ENCODE measurements at places on chromosomes 1 and 21. TPM values are rescaled to one million over a fixed set of nuclear protein-coding genes. Genes with fewer than 3 reads are reported as not detected.

DNA sequence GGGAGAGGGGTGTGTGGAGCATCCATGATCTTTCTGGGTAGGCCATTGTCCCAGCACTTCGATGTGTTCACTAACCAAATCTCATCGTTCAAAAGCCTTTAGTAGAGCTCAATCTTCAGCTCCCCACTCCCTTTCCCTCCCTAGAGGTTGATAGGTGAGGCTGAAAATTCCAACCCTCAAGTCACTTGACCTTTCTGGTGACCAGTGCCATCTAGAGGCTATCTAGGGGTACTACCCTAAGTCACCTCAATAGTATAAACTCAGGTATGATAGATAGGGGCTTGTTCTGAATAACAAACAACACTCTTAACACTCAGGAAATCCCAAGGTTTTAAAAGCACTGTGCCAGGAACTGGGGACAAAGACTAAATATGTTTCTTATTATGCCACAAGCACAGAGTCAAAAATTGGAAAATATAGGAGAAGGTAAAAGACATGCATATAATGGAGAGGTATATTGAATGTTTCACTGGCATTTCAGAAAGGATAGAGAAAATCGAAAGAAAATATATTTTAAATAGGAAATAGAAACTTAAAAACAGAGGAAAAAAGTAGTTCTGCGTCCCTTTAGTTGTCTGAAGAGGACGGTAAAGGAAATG lies 42.9 kb upstream of the CD53 start:
- no peaks in the 10 kb centered on the region for H3K27me3 ChIP-seq
- H3K36me3 ChIP-seq: no peaks in the 10 kb centered on the region
- H3K27ac ChIP-seq: no peak overlapping the region
- no peaks in the 10 kb centered on the region for H3K4me1 ChIP-seq
- DNase-seq: no peak
- H3K4me3 ChIP-seq: no peak overlapping the region

Gene C4BPA
- polyA plus RNA-seq: 0.04 TPM

DNA sequence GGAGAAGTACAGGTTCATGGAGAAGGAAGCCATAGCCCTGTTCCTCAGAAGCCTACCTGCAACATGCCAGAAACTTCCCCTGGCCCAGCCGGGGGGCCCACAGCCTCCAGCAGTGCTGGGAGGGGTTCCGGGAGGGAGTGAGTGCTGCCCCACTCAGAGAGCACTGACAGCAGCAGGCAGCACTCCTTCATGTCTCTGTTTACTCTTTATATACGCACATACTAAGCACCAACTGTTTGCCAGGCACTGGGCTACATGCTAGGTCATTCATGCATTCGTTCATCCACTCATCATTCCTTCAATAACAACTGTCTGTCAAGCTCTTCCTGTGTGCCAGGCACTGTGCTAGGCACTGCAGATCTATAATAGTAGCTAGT lies 120.6 kb downstream of the TRABD2B start:
- no peak overlapping the region for H3K4me3 ChIP-seq
- no peaks in the 10 kb centered on the region for H3K27me3 ChIP-seq
- H3K4me1 ChIP-seq: peaks cover 32% of the 10 kb centered on the region
- no peaks in the 10 kb centered on the region for H3K36me3 ChIP-seq

DNA sequence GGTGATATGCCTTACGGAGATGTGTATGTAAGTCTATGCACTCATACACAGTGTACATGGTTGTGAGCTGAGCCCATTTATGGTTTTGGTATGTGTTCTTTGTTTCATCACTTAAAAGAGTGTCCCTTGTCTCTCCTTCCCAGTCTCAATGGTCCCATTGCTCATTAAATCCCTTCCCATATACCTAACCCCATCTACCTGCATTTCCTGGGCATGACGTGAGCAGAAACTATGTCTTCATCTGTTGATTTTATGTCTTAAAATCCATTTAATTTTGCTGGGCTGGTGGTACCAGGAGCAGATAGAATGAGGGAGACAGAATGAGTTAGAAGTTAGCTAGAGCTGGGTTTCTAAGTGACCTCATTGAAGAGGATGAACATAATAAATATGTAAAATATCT lies 44.8 kb downstream of the ADAMTS1 start:
- peak overlapping the region; percentile 65 for H3K27ac ChIP-seq
- no peak overlapping the region for H3K4me3 ChIP-seq
- no peaks in the 10 kb centered on the region for H3K36me3 ChIP-seq

GRCh38 chr1:70146488-70146887 lies 58.9 kb downstream of the LRRC40 start:
- no peak for DNase-seq
- H3K4me1 ChIP-seq: no peaks in the 10 kb centered on the region
- H3K36me3 ChIP-seq: peaks cover 8% of the 10 kb centered on the region
- H3K27ac ChIP-seq: no peak overlapping the region

- DNase-seq: no peak
- no peaks in the 10 kb centered on the region for H3K4me1 ChIP-seq
- H3K36me3 ChIP-seq: no peaks in the 10 kb centered on the region
- H3K27me3 ChIP-seq: no peaks in the 10 kb centered on the region
- H3K4me3 ChIP-seq: no peak overlapping the region
These were observed 545.4 kb downstream of the ADGRL2 start for GRCh38 chr1:82346141-82346540.

DNA sequence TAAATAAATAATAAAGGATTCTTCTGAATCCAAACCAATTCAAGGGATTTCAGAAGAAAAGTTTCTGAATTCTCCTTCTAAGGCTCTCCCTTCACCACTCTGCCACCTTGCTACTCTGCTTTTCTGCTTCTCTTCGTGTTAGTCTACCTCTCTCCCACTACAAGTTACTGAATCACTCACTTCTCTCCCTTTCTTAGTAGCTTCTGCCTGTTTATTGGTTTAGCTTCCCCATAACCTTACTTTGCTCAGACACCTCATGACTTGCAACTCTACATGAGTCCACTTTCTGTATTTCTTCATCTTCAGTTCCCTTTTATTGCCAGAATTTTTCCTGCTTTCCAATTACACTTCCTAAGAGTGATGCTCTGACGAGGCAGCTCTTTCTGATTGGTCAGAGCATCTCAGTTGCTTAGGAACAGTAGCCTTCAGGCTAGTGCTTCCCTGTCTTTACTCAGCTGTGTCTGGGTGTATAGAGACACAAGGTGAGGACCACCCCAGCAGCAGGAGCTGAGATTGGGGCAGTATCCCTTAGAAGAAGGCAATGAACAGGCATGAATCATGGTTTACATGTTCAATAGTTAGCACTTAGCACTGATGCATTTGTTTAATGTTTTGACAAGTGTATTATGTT lies 144.6 kb downstream of the SLC30A10 start:
- no peak overlapping the region for H3K27ac ChIP-seq
- no peaks in the 10 kb centered on the region for H3K27me3 ChIP-seq
- no peak overlapping the region for H3K4me3 ChIP-seq
- DNase-seq: no peak

- peak; percentile 88 for DNase-seq
- no peaks in the 10 kb centered on the region for H3K36me3 ChIP-seq
- peak within 1 kb of the TSS; percentile 45 for H3K27ac ChIP-seq
- H3K4me1 ChIP-seq: peaks cover 5% of the 10 kb centered on the region
- H3K4me3 ChIP-seq: peak within 1 kb of the TSS; percentile 77
These were observed at the start of gene JAK1 for GRCh38 chr1:64966158-64966971. TSS of gene JAK1 (minus strand) at chr1:64966549. CDS start at chr1:64886264, 80,285 bp downstream.

GRCh38 chr1:12634696-12635202 lies 9.1 kb upstream of the AADACL4 start:
- H3K27ac ChIP-seq: no peak overlapping the region
- H3K27me3 ChIP-seq: no peaks in the 10 kb centered on the region
- no peaks in the 10 kb centered on the region for H3K36me3 ChIP-seq
- H3K4me3 ChIP-seq: no peak overlapping the region
- no peaks in the 10 kb centered on the region for H3K4me1 ChIP-seq

DNA sequence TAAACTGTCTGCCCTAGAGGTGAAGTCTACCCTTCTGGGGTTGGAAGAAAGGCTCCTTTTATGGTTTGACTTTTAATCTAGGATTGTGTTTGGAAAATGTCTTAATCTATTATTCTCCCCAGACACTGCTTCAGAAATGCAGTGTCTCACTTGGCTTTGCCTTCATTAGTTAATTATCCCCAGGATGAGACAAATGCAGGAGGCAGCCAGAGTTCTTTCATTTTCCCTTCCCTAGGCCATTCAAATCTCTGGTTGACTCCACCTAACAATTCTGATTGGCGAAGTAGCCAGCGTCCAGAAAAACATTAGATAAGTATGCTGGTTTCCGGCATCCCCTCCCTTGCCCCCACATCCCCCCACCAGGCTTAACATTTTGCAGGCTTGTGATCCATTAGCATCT lies 325.8 kb upstream of the PBX1 start:
- no peaks in the 10 kb centered on the region for H3K4me1 ChIP-seq
- no peak for DNase-seq
- H3K4me3 ChIP-seq: no peak overlapping the region
- H3K27ac ChIP-seq: no peak overlapping the region

DNA sequence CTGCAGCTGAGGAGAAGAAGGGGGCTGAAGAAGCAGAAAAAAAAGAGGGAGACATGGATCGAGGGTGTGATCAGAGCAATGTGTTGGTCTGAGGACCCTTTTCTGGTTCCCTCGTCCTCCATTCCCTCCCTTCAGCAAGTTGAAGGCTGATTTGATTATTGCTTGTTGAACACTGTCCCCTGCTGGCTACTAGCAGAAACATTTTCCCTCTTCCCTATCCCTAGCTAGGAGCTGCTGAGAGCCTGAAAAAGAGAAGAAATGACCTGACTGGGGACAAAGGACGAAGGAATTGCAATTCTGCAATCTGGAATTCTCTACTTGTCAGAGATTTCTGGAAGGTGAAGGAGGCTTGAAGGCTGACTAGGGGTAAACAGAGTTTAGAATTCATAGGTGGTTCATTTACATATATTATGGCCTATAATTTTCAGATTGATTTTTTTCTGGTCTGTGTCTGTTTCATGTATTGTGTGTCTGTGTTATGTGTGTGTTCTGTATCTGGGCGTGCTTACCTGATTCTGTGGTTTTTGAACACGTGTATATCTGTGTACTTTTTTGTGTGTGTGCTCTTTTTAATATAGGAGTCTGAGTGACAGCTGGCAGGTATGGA lies 9.8 kb downstream of the NHLH1 start:
- H3K27ac ChIP-seq: no peak overlapping the region
- peak; percentile 58 for DNase-seq
- H3K27me3 ChIP-seq: no peaks in the 10 kb centered on the region
- H3K4me1 ChIP-seq: peaks cover 7% of the 10 kb centered on the region
- no peaks in the 10 kb centered on the region for H3K36me3 ChIP-seq
- H3K4me3 ChIP-seq: no peak overlapping the region

DNA sequence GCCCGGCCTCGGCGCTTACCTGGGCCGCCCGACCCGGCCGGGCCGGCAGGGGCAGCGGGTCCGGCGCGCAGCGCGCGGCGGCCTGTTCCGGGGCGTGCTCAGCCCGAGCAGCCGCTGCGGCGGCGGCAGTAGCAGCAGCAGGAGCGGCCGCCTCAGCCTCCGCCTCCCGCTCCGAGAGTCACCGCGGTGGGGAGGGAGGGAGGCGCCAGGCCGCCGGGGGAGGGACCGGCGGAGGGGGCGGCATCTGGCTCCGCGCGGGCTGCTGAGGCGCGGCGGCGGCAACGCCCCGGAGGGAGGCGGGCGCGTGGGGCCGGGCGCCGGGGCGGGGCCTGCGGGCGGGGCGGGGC lies at the start of gene CTNNBIP1:
TSS of gene CTNNBIP1 (minus strand) at position 194 of the 347 bp plus-strand sequence. CDS start 38,205 bp downstream, outside the sequence.
- peak within 1 kb of the TSS; percentile 60 for H3K4me3 ChIP-seq
- no peak for DNase-seq
- H3K27me3 ChIP-seq: no peaks in the 10 kb centered on the region
- H3K27ac ChIP-seq: peak within 1 kb of the TSS; percentile 95
- no peaks in the 10 kb centered on the region for H3K36me3 ChIP-seq

DNA sequence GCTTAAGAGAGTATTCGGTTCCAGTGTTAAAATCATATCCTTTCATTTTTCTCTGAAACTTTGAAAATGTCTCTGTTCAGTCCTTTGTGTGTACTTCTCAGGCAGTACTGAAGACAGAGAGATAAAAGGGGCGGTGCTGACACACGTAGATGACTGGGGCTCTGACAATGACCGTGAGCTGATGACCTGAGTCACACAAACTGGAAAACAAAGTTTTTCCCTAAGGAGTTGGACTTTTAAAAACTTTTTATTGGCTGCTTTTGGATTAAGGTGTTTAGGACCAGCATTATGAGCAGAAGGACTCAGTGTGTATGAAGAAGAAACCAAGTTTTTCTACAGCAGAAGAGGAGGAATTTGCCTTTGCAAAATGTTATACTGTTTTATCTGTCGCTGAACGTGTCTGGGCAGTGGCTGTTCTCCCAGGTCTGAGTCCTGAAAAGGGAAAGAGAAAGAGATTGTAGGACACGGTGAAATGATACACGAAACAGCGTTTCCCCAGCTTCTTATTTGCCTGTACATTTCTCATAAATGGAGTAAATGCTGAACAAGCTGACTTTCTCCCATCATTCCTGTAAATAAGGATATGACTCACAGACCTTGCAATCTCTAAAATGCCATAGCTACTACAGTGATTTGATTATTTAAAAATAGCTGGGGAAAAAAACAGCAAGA lies 51.5 kb downstream of the MAP3K7CL start:
- H3K4me3 ChIP-seq: peak overlapping the region; percentile 11
- H3K27ac ChIP-seq: peak overlapping the region; percentile 69
- H3K27me3 ChIP-seq: no peaks in the 10 kb centered on the region
- H3K36me3 ChIP-seq: no peaks in the 10 kb centered on the region
- peak; percentile 72 for DNase-seq

DNA sequence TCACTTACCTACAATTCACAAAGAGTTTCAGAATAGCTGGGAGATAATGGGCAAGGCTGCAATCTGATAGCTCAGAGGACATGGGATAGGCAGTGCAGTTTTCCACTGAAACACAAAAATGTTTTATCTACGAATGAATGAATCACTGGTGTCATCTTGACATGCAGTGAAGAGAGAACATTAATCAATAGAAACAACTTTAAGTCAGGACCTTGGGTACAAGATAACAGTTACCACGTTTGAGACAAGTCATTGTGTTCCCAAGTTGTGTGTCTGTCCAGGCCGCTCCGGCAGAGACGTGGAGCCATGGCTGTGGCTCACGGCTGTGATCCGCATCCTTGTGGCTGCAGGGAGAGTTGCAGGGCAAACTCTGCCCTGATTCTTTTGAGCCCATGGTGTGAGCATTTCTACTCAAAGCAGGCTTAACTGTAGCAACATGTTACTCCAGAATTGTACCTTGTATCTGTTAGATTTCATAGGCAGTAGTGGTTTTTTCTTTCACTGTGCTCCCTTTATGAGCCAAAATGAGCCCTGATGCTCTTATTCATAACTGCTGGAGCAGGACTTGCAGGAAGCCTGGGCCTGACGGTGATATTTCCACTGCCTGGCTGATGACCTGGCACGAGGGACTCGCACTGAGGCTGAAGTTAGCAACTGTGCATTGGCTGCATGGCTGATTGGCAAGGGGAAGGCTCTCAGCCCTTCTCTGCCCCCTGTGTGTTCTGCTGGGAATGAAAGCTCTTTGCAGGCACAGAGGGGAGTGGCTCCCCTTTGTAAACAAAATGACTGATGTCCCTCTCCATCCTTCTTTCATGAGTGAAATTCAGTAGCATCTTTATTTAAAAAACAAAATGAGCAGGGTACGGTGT lies 465.2 kb downstream of the AJAP1 start:
- no peaks in the 10 kb centered on the region for H3K36me3 ChIP-seq
- no peak for DNase-seq
- H3K4me1 ChIP-seq: no peaks in the 10 kb centered on the region

Gene BCL2L15
- 22.8 TPM for polyA plus RNA-seq

- no peak overlapping the region for H3K4me3 ChIP-seq
- H3K27ac ChIP-seq: no peak overlapping the region
- H3K4me1 ChIP-seq: no peaks in the 10 kb centered on the region
- H3K36me3 ChIP-seq: no peaks in the 10 kb centered on the region
- peak; percentile 15 for DNase-seq
These were observed 16.2 kb upstream of the ERICH3 start for GRCh38 chr1:74689621-74690363.

GRCh38 chr1:237814319-237814924 lies 76.3 kb downstream of the ZP4 start:
- no peak overlapping the region for H3K27ac ChIP-seq
- no peaks in the 10 kb centered on the region for H3K27me3 ChIP-seq
- DNase-seq: no peak
- H3K4me1 ChIP-seq: no peaks in the 10 kb centered on the region
